ENCODE measurements at places on chromosomes 12 and 14.
A peak's percentile ranks its signal among the peaks of the same experiment; 100 is the strongest.

DNA sequence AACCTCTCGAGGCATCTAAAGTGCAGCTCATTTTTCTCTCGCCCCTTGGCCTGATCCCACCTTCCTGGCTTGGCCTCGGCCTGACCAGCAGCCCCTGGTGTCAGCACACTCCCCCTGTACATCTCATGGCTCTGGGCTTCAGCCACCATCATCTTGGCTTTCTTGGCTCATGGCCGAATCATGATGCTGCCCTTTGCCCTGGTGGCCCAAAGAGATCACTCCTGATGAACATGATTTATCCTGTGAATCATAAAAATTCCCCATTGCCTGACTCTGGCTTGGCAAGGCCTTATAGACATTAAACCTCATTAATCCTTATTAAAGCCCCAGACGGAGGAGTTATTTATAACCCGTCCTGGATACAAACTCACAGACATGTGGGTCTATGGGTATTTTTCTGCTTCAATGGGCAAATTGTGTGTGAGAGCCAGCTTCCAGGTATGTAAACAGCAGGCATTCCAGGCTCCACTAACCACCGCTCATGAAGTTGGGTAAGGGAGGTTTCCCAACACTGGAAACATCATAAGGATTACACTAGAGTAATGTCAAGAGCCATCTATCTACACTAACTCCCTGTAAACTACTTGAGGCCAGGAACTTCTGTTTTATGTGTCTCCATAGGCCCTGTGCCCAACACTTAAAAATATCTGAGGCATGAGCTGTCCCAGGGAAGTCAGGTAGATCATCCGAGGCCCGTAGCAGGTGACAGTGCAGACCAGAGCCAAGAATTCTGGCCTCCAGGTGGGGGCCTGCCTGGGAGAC, 171.2 kb downstream of the TTC8 start:
- DNase-seq: peak; percentile 84

DNA sequence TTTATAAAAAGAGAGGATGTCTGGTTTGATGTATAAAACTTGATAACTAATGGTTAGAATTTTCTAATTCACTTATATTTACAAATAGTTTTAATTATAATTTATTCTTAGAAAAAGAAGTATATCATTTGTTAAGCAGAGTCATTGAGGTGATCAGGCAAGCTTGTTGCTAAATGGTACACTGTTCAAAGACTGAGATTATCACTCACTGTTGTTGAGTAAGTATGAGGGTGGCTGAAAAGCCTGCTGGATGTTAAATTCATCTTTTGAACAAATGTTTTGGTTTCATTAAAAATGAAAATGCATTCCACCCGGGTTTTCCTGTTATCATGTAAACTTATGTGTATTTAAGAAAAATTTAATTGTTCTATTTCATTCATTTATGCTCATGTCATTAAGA, 451.8 kb downstream of the ADAMTS20 start:
- no peak for DNase-seq

DNA sequence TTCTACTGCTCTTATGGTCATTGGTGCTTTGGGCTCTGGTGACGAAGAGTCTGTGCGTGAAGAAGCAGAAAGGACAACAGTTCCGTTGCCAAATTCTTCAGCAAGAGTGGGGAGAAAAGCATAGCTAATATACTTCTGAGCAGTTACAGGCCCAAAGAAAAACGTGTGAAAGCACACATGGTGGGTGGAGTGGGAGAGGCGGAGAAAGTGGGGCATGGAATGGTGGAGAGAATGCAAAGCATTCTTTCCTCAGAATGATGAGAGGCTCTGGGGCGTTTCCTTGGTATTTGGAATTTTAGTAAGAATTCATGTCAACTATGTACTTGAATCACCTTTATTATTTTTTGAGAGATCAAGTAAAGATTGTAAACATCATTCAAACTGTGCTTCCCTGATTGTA, 396.1 kb downstream of the NAV3 start:
- peak; percentile 17 for DNase-seq

- DNase-seq: peak; percentile 24
Observed at GRCh38 chr14:39665075-39665475, 232.8 kb upstream of the FBXO33 start.

DNA sequence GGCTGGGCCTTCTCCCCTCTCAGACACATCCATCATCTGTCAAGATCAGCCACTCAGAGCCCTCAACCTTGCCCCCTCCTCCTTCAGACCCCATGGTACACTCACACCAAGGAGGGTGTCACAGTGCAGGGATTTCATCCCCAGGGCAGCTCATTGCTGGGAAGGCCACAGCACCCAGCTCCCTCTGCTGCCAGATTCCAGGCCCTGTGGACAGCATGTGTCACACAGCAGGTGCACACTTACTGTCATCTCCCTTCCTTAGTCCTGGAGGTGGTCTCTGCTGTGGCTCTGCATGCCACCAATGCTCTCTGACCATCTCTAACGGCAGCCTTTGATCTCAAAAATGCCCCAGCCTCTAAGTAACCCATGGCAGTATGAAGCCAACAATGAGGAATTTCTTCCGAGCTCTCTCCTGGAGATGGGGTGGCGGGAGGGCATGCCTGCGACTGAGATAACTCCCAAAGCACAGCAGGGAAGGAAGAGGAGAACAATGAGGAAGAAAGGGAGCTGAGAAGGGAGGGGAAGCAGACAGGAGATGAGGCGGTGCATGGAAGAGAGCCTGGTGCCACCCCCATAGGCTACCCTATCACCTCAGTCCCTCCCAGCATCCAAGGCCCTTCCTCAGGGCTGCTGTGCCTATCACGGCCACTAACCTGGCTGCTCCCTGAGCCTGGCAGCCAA, 101.0 kb downstream of the SINHCAF start:
- no peak for DNase-seq

GRCh38 chr12:68686262-68686594, 550 bp upstream of the NUP107 start:
- DNase-seq: no peak

GRCh38 chr12:26870491-26871419, 37.8 kb upstream of the ITPR2 start:
- DNase-seq: peak; percentile 35

- DNase-seq: peak; percentile 7
Observed at GRCh38 chr14:63852271-63852816, 460 bp upstream of the SYNE2 start.

DNA sequence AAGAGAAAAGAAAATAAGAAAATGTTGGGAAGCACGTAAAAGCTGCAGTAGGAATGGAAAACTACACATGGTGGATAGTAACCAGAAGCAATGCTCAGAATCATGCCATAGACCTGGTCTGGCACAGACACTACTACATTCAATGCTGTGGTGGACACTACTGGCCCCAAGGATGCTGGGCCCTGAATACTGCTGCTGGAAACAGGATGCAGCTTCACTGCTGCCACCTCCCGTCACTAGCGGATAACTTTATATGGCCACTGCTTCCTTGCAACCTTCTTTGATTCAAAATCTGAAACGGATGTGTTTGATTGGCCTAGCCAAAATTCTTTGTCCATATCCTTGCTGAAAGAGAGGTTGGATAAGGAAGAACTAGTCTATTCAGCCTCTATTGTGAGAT, 30.7 kb downstream of the ADCY6 start:
- no peak for DNase-seq

DNA sequence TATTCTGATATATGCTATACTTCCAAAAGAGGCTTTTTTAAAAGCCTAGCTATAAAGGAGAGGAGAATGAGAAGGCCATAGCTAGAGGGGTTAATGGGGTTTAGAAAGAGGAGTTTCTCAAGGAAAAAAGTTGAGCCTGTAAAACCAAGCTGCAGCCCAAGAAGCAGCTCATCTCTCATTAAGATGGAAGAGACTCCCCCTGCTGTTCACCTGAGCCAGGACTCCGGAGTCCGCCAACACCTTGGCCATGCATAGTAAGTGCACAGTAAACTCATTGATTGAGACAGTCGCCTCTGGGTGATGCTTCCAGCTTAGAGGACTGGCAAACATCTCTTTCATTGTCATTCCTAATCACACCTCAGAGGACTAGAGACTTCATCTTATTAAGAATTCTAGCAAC, 46.2 kb downstream of the ANO2 start:
- no peak for DNase-seq

DNA sequence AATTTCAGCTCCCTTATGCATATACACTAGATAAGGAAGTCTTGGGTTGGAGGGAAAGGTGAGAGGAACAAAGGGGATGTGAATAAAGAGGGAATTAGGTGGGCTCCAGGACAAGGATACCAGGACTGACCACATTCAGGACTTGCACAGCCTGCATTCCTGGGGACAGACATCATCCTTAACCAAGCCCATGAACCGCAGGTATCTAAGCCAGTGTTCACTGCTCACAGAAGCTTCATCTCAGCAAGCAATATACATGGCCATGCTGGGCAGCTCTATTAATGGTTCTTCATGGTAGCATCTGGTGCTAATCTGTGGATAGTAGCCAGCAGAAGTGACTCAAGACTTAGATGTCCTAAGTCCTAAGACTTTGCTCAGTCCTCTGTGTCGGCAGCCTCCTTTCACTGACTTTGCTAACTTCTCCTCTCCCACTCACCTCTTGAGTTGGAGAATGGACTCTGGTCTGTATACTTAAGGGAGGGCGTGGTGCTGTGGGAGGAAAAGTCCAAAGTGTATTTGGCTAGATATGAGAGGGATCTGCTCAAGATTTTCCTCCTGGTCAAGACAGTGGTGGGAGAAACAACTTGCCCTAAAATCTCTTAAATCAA, 136.1 kb downstream of the ASCL1 start:
- DNase-seq: no peak

GRCh38 chr14:58200480-58200841, 512 bp downstream of the ACTR10 start:
- no peak for DNase-seq

GRCh38 chr14:80477388-80478160, 266.3 kb upstream of the DIO2 start:
- peak; percentile 53 for DNase-seq

DNA sequence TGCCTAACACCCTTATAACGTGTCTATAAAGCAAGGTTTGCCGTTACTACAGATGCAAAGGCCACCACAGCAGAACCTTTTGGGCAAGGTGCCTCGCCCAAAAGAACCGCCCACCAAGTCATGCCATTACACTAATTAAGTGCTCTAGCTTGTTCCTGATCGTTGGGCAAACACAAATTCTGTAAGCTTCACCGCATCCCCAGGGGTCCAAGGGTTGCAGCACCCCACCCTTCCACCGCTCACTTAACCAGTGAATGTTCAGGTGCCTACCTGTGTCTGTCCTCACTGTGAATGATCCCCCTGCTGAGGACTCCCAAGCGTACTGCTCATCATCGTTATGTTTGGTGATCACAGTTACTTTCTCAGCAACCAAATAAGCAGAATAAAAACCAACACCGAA, 1.4 kb downstream of the HSP90AA1 start:
- DNase-seq: no peak

- no peak for DNase-seq
Observed at GRCh38 chr12:40382217-40382616, 157.4 kb downstream of the LRRK2 start.

DNA sequence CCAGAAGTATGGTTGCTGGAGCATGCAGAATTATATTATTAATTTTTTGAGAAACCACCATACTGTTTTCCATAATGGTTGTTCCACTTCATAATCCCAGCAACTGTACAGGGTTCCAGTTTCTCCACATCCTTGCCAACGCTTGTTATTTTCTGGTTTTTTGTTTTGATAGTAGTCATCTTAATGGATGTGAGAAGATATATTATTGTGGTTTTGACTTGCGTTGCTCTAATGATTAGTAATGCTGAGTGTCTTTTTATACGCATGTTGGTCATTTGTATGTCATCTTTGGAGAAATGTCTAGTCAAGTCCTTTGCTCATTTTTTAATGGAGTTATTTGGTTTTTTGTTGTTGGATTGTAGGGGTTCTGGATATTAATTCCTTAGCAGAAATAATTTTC, 58.1 kb downstream of the DAAM1 start:
- peak; percentile 37 for DNase-seq

- DNase-seq: no peak
Observed at GRCh38 chr12:26623136-26623535, 209.9 kb downstream of the ITPR2 start.

GRCh38 chr14:57987596-57988300, 121.9 kb upstream of the SLC35F4 start:
- DNase-seq: peak; percentile 3

DNA sequence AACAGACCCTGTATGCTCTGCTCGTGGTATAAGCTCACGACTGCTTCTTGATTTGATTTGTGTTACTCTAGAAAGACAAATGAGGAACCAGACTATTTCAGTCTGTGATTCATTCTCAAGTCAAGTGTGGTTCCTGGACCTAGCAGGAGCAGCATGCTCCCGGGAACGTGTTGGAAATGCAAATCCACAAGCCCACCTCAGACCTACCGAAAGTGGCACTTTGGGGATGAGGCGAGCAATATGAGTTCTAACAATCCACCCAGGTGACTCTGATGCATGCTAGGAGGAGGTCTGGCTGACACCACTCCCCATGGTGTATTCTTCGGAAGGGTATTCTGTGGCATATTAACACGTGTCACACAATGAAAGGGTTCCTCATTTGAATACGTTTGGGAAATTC, 59.5 kb upstream of the TMX1 start:
- DNase-seq: no peak

DNA sequence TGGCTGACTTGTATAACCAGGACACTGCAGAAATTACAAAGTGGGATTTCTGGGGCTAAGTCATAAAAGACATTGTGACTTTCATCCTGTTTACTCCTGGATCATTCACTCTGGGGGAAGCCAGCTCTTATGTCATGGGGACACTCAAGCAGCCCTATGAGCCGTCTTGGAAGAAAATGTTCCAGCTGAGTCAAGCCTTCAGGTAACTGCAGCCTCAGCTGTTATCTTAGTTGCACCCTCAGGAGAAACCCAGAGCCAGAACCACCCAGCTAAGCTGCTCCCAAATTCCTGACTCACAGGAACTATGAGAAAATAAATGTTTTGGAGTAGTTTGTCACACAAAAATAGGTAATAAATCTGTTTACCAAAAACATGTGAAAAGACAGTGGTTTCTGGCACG, 43.1 kb upstream of the GXYLT1 start:
- no peak for DNase-seq

DNA sequence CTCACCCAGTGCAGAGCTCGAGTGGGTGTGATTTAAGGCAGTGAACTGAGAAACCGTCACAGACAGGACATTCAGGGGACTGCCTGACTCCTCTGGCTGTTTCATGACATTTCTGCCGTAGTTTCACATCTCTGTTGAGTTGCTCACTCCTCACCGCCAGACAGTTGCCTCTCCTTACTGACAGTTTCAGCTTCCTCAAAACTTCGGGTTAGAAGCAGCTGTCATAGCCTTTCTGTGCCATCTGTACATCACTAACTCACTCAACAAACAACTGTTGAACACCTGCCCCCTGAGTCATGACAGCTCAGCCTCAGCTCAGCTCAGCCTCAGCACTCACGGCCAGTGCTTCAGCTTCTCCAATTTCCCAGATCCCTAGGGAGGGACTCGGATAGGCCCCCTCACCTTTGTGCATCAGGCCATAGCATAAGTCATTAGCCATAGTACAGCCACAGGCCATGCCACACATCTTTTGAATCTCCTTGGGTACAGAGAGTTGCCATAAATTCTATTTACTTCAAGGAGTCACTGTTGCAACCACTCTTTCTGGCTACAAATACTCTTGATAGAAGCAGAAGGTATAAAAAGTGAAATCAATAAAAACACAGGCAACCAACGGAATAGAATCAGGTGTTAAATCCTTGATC, 6.2 kb upstream of the SLC15A4 start:
- DNase-seq: no peak
